ENCODE measurements at places on chromosomes 13 and 19.

- DNase-seq: no peak
Measured at GRCh38 chr13:80437231-80437630, 96.3 kb upstream of the SPRY2 start.

- DNase-seq: no peak
Measured at GRCh38 chr13:73220966-73221720, 162.3 kb downstream of the KLF5 start.

GRCh38 chr19:17877696-17878095 is 6.0 kb downstream of the SLC5A5 start:
- DNase-seq: no peak

GRCh38 chr19:40982594-40983101 is 8.4 kb upstream of the CYP2B6 start:
- no peak for DNase-seq

GRCh38 chr13:58025821-58026220 is 394.3 kb downstream of the PCDH17 start:
- no peak for DNase-seq

DNA sequence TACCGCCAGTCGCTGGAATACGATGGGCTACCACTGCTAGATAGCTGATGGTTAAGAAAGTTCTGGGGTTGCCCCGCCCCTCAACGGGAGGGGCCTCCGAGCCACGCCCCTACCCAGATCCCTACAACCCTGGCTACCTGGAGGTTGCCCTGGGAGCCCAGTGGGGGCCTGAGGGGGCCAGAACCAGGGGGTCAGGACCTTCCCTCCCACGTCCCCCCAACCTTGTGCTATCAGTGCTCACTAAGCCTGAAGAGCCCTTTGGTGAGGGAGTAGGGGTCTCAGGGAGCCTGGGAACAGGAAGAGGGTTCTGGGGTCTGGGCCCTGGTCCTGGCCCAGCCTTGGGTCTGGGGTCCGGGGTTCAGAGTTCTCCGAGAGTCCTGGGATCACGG is 8.9 kb downstream of the OCEL1 start:
- DNase-seq: peak; percentile 43

- DNase-seq: no peak
Measured at GRCh38 chr19:8360196-8360595, 3.8 kb upstream of the ANGPTL4 start.

- DNase-seq: peak; percentile 11
Measured at GRCh38 chr19:19538061-19538784, at the start of gene CILP2. CILP2 (plus strand) TSS chr19:19538265; CDS start chr19:19538350, 85 bp downstream.

DNA sequence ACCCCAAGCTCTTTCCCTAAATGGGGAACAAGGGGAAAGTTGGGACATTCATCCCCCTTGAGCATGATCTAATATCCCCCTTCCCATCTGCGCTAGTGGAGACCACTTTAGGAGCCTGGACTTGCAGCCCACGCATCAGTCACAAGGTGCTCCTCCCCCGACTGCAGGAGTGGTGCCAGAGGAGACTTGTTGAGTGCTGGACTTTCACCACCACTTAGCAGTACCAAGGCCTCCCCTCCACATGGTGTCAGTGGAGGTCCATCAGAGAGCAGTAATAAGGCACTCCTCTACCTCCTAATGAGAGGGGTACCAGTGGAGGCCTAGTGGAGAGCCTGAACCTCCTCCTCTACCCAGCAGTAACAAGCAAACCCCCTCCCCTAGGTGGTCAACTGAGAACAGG is 22.5 kb downstream of the CAB39L start:
- peak; percentile 13 for DNase-seq

DNA sequence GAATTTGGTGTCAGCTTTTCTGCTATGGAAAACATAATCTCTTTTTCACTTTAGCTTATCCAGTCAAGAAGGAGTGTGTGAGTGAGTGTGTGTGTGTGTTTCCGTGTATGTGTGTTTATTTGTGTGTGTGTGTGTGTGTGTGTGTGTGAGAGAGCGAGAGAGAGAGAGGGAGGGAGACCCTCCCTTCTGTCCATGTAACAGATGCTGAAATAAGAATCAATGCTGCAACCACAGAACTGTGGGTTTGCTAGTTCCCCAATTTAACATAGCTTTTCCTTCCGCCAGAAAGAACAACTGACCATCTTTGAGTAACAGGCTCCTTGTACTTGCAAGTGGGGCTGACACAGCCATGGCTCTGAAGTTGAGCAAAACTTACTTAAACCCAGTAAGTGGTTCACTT is 5.2 kb downstream of the LCP1 start:
- DNase-seq: peak; percentile 29

DNA sequence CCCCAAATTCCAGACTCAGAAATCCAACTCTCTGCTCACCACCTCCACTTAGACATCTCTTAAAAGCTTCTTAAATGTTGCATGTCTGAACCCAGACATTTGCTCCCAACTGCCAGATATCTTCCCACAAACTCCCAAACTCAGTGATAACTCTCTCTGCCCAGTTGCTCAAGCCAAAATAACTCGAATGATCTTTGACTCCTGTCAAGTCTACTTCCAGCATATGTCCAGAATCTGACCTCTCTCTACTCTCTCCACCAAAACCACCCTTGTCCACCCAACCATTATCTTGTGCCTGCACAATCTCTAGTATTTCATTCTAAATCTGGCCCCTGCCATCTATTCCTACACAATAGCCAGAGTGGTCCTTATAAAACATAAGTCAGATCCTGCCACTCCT is 99.3 kb downstream of the FGF14 start:
- no peak for DNase-seq

All from CD4-positive, alpha-beta T cell treated with Interferon gamma for 1 hour (primary cell).